ENCODE measurements at places on chromosomes 2 and 18.

- DNase-seq: no peak
These were observed 16.4 kb downstream of the TET3 start for GRCh38 chr2:74001121-74001520.

GRCh38 chr2:9076210-9076609 is 72.7 kb upstream of the MBOAT2 start:
- no peak for DNase-seq

- DNase-seq: peak; percentile 23
These were observed 119.6 kb upstream of the DTNA start for GRCh38 chr18:34590503-34590902.

- no peak for DNase-seq
These were observed at the start of gene ZBTB14 for GRCh38 chr18:5295231-5295920. Gene ZBTB14 (minus strand): TSS chr18:5295726. CDS start chr18:5293246, 2,480 bp downstream.

- peak; percentile 89 for DNase-seq
These were observed 190.0 kb downstream of the NAPG start for GRCh38 chr18:10715791-10716190.

GRCh38 chr2:165888171-165888570 is 65.4 kb downstream of the TTC21B start:
- no peak for DNase-seq

- DNase-seq: peak; percentile 52
These were observed 56.6 kb downstream of the ZNF804A start for GRCh38 chr2:184654945-184655344.

GRCh38 chr18:8972116-8972515 is 130.4 kb upstream of the NDUFV2 start:
- DNase-seq: no peak

DNA sequence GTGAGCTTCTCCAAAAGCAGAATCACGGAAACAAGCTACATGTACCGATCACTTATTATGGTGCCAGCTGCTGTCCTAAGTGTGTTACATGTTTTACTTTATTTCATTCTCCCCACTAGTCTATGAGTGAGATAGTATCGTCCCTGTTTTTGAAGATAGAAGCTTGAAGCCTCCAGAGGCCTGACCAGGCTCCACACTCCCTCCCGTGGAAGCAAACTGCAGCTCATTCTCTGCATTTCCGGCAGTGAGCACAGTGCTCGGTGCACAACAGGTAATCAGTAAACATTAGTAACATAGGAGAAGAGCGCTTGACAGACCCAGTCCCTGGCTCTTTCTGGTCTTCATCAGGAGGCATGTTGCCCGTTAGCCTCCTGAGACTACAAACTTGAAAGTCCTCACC is 72.9 kb downstream of the ZBTB7C start:
- DNase-seq: no peak

DNA sequence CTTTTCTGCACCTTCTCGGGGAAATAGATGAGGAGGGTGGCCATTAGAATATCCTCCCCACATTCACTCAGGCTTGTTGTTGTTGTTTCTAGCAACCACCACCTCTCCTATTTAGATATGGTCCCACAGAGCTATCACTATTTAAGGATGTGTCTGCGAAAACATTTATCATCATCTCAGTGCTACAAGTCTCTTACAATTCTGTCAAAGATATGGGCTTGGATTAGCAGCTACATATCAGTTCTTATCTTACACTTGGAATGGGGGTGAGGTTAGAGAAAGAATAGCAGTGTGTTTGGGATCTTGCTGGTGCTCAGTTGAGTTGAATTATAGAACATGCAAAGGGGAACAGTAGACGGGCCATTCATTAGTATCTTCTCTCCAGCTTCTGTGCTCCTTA is 546.1 kb downstream of the PARD3B start:
- no peak for DNase-seq

GRCh38 chr2:240966457-240966905 is 31.9 kb upstream of the SNED1 start:
- DNase-seq: no peak

GRCh38 chr2:106139238-106139935 is 54.7 kb downstream of the UXS1 start:
- DNase-seq: no peak

GRCh38 chr2:239223310-239224198 is 177.3 kb downstream of the HDAC4 start:
- DNase-seq: peak; percentile 76
